ENCODE measurements at places on chromosomes 11 and 22.

GRCh38 chr22:49934160-49934890 lies 15.9 kb downstream of the CRELD2 start:
- H3K4me1 ChIP-seq: peaks cover 19% of the 10 kb centered on the region
- no peaks in the 10 kb centered on the region for H3K27me3 ChIP-seq
- no peaks in the 10 kb centered on the region for H3K36me3 ChIP-seq
- peak overlapping the region; percentile 67 for H3K4me3 ChIP-seq

DNA sequence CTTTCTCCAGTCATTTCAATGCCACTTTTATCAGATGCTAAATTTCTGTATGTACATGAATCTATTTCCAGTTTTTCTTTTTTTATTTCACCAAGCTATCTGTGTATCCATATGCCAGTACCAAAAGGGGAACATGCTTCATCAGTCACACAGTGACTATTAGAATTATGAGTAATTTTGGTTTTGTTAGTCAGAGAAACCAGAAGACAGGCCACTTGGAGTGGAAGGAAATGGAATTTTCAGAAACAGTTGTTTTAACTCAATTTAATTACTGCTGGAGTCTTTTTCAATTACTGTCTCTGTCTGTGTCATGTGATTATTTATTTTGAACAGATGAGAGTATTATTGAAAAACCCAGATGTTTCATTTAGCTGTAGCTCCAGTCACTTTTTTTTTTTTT lies 84.6 kb upstream of the ANO3 start:
- no peaks in the 10 kb centered on the region for H3K36me3 ChIP-seq
- no peak overlapping the region for H3K4me3 ChIP-seq
- DNase-seq: no peak
- H3K27ac ChIP-seq: no peak overlapping the region

- H3K36me3 ChIP-seq: peaks cover 4% of the 10 kb centered on the region
- no peak overlapping the region for H3K4me3 ChIP-seq
- H3K27me3 ChIP-seq: peaks cover 39% of the 10 kb centered on the region
These were observed 164.1 kb upstream of the NCAM1 start for GRCh38 chr11:112797092-112797491.

GRCh38 chr22:28429711-28430110 lies 249.9 kb downstream of the TTC28 start:
- H3K27ac ChIP-seq: no peak overlapping the region
- no peaks in the 10 kb centered on the region for H3K4me1 ChIP-seq
- H3K4me3 ChIP-seq: no peak overlapping the region
- no peak for DNase-seq
- peaks cover 20% of the 10 kb centered on the region for H3K27me3 ChIP-seq
- H3K36me3 ChIP-seq: no peaks in the 10 kb centered on the region

DNA sequence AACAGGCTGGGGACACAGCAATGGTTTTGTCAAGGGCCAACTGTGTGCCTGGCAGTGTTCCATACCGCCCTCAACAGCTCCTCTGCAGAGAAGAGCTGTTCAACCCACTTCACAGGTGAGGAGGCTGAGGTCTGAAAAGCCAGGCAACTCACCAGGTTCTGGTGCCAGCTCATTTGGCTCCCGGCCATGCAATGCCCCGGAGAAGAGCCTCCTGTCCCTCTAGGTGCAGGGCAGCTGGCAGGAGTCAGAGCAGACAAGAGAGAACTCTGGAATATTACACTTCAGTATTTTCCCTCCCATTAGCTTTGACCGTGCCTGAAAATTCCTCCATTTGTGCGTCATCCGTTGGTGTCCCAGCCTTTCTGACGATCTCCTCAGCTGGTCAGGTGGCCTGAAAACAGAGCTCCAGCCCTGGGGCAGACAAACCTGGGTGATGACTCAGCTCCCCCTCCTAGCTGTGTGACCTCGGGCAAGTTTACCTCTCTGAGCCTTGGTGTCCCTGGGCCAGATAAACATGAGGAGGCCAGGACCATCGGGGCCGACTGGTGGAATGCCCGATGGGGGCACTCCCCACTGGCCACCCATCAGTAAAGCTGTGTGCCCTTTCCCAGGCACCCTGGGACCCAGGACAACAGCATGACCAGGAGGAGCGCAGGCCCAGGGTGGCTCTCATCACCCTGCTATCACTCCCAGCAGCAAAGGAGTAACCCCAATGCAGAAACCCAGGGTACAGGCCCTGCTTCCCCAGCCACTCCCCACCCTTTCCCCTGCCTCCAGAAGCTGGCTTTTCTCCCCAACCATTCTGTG lies 9.6 kb upstream of the C1QTNF6 start:
- DNase-seq: no peak
- H3K27me3 ChIP-seq: no peaks in the 10 kb centered on the region
- H3K36me3 ChIP-seq: no peaks in the 10 kb centered on the region
- peak overlapping the region; percentile 92 for H3K27ac ChIP-seq
- H3K4me3 ChIP-seq: peak overlapping the region; percentile 91

DNA sequence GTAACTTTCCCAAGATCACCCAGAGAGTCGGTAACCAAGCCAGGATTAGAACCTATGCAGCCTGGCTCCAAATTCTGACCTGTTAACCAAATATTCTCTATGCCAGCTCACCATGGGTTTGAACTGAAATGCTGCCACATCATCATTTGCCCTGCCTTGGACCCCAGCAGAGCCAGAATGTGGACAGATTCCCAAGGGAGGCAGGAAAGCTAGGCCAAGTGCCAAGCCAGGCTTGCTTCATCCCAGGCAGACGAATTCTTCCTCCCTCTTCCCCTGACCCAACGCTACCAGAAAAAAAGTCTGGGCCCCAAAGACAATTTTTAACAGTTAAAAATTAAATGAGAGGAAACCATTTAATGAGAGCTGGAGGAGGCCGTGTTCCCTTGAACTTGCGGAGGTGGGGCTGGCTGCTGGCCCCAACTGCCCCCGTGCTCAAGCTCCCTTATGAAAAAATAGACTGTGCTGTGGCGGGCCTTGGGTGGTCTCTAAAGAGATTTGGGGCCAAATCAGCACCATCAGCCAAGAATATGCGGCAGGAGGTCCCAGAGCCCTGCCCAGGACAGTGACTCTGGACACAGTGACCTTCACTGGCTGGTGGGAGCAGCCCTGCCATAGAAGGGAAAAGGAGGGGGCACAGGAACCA lies 184.1 kb upstream of the SYT13 start:
- no peak overlapping the region for H3K27ac ChIP-seq
- peaks cover 21% of the 10 kb centered on the region for H3K27me3 ChIP-seq
- peaks cover 5% of the 10 kb centered on the region for H3K4me1 ChIP-seq
- no peak for DNase-seq

DNA sequence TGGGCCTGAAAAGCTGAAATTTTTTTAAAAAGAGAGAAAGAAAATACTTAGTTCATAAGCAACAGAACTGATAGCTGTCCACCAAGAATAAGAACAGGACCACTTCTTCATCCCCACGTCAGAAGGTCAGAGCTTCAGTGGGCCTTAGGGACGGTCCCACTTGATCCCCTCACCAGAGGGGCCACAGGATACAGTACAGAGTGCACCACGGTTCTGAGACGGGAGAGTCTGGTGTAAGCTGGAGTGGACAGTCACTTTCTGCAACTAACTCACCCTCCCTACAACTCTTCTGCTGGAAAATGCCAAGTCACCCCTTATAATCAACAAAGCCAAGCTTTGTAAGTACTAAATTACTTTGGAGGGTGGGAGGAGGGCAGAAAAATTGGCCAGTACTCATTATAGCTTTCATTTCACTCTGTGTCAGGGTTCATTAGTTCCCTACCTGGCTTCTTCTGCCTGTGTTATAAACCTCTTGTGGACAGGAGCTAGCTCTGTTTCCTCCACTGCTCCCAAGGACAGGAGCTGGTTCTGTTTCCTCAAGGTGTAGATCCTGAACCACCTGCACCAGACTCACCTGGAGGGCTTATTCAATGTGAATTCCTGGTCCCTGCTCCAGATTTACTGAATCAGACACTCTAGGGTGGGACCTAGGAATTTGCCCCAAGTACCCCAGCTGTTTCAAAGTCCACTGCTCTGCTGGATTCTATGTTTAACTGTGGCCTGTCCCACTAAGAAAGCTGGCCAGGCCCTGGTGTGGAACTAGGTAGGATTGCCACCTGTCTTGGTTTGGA lies 39.6 kb downstream of the SCGB1A1 start:
- no peak overlapping the region for H3K4me3 ChIP-seq
- no peak overlapping the region for H3K27ac ChIP-seq
- H3K4me1 ChIP-seq: peaks cover 5% of the 10 kb centered on the region
- H3K36me3 ChIP-seq: no peaks in the 10 kb centered on the region
- H3K27me3 ChIP-seq: no peaks in the 10 kb centered on the region

GRCh38 chr11:68773521-68774193 lies 22.3 kb upstream of the TESMIN start:
- H3K36me3 ChIP-seq: peaks cover 10% of the 10 kb centered on the region
- peaks cover 7% of the 10 kb centered on the region for H3K4me1 ChIP-seq
- no peak overlapping the region for H3K27ac ChIP-seq
- H3K27me3 ChIP-seq: no peaks in the 10 kb centered on the region

- no peaks in the 10 kb centered on the region for H3K4me1 ChIP-seq
- H3K27ac ChIP-seq: no peak overlapping the region
- no peaks in the 10 kb centered on the region for H3K36me3 ChIP-seq
- no peak for DNase-seq
- no peaks in the 10 kb centered on the region for H3K27me3 ChIP-seq
- no peak overlapping the region for H3K4me3 ChIP-seq
These were observed 471.9 kb upstream of the KIRREL3 start for GRCh38 chr11:127472505-127472904.

DNA sequence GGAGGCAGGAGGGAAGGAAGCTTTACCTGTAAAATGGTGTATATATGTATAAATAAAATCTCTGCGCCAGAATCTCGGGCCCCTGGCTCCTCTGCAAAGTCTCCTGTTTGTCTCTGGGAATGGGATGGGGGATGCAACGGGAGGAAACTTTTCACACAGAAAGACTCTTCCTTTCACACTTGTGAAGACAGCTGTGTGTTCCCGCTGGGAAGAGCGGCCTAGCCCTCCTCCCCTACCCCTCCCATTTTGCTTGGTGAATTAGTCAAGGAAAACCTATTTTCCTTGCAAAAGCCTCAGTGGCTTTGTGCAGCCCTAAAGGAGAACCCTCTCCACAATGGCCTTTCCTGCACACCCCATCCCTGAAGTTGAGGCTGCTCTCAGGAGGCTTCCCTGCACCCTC lies 9.4 kb upstream of the IGF2 start:
- no peak for DNase-seq
- H3K27me3 ChIP-seq: peaks cover 60% of the 10 kb centered on the region

GRCh38 chr11:128157423-128158298 lies 429.7 kb downstream of the ETS1 start:
- peaks cover 8% of the 10 kb centered on the region for H3K4me1 ChIP-seq
- H3K36me3 ChIP-seq: no peaks in the 10 kb centered on the region
- peak; percentile 45 for DNase-seq

DNA sequence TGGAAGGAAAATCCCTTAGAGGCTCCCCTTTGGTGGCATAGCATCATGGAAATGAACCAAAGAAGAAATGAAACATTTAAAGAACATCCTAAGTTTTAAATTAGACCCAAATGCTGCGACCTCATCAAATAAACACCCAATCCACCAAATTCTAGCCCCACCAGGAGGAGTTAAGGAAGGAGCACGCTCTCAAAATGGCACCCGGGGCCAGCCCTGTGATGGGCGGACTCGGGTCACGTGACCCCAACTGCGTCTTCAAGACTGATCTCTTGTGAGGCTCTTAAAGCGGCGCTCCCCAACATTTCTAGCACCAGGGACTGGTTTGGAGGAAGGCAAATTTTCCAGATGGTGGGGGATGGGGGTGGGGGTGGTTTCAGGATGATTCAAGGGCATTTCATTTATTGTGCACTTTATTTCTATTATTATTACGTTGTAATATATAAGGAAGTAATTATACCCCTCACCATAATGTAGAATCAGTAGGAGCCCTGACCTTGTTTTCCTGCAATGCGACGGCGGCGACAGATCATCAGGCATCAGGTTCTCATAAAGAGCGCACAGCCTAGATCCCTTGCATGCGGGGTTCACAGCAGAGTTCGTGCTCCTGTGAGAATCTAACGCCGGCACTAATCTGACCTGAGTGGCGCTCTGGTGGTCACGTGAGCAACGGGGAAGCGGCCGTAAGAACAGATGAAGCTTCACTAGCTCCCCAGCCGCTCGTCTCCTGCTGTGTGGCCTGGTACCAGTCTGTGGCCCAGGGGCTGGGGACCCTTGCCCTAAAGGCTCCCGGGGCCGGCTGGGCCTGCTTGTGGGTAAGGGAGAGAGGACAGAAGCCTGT lies 90.6 kb upstream of the SLC22A12 start:
- H3K27ac ChIP-seq: no peak overlapping the region
- no peaks in the 10 kb centered on the region for H3K36me3 ChIP-seq
- H3K27me3 ChIP-seq: peaks cover 12% of the 10 kb centered on the region

GRCh38 chr11:121318848-121319834 lies 26.6 kb downstream of the SC5D start:
- peaks cover 25% of the 10 kb centered on the region for H3K4me1 ChIP-seq
- no peaks in the 10 kb centered on the region for H3K36me3 ChIP-seq
- DNase-seq: no peak
- H3K27ac ChIP-seq: peak overlapping the region; percentile 86

- peak within 1 kb of the TSS; percentile 97 for H3K4me3 ChIP-seq
- H3K27me3 ChIP-seq: no peaks in the 10 kb centered on the region
- H3K36me3 ChIP-seq: peaks cover 9% of the 10 kb centered on the region
- peaks cover 28% of the 10 kb centered on the region for H3K4me1 ChIP-seq
These were observed at the start of gene RHOG for GRCh38 chr11:3840870-3841425. Gene RHOG, minus strand, starts transcription at chr11:3840959. Its CDS starts 12,821 bp downstream, at chr11:3828138.

- H3K27ac ChIP-seq: no peak overlapping the region
- H3K4me1 ChIP-seq: no peaks in the 10 kb centered on the region
- DNase-seq: no peak
- H3K27me3 ChIP-seq: peaks cover 33% of the 10 kb centered on the region
- H3K36me3 ChIP-seq: no peaks in the 10 kb centered on the region
These were observed 7.9 kb upstream of the SLN start for GRCh38 chr11:107719557-107720302.

- DNase-seq: no peak
- H3K27me3 ChIP-seq: no peaks in the 10 kb centered on the region
- no peaks in the 10 kb centered on the region for H3K4me1 ChIP-seq
- peaks cover 3% of the 10 kb centered on the region for H3K36me3 ChIP-seq
- no peak overlapping the region for H3K27ac ChIP-seq
- no peak overlapping the region for H3K4me3 ChIP-seq
These were observed 195.9 kb downstream of the SPON1 start for GRCh38 chr11:14158393-14158792.

DNA sequence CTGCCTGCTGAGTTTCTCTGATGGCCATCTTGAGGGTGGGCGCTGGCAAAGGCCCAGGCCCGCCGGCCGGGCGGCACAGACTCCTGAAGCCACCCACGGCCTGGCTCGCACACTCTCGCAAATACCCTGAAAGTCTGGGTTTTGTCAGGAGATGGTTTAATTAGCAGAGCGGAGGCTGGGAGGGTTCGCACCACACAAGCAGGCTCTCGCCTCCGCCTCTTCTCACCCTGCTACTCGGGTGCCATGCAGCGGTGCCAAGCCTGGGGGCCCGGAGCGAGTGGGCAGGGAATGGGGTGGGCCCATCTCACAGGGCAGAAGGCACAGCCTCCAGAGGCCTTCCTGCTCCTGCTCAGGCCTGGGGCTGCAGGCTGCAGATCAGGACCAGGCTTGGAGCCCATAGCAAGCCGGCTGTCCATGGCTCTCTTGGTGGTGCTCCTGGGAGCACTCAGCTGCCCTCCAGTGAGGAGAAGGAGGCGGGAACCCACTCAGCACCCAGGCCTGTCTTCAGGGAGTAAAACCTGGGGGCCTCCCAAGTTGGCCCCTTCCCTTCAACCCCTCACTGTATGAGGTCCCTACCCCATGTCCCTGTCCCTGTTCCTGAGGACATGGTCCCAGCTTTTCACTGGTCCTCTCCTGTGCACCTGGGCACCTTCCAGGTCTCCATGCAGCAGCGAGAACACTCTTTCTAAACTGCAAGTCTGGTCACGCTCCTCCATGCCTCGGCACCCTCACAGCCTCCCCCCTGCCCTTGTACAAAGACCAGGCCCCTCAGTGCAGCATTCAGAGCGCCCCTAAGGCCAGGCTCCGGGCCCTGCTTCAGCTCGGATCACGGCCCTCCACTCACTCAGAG lies 62.0 kb downstream of the FLRT1 start:
- no peak overlapping the region for H3K4me3 ChIP-seq
- H3K27ac ChIP-seq: no peak overlapping the region
- no peaks in the 10 kb centered on the region for H3K27me3 ChIP-seq
- H3K4me1 ChIP-seq: peaks cover 5% of the 10 kb centered on the region
- DNase-seq: no peak
- no peaks in the 10 kb centered on the region for H3K36me3 ChIP-seq
